Hematopoietic multipotent progenitor cell (in vitro differentiated cells): ENCODE measurements at places on chromosomes 1 and 21. TPM values are rescaled to one million over a fixed set of nuclear protein-coding genes. Genes with fewer than 3 reads are reported as not detected.
A peak's percentile ranks its signal among the peaks of the same experiment; 100 is the strongest.

Gene GBP3
- total RNA-seq = 21.8 TPM

Gene PFKFB2
- 9.4 TPM for total RNA-seq

Gene CRABP2
- 0.27 TPM for total RNA-seq

GRCh38 chr1:236320214-236320613 lies 38.5 kb upstream of the ERO1B start:
- DNase-seq = no peak

GRCh38 chr1:235093013-235093695 lies 35.5 kb downstream of the TOMM20 start:
- DNase-seq = no peak

DNA sequence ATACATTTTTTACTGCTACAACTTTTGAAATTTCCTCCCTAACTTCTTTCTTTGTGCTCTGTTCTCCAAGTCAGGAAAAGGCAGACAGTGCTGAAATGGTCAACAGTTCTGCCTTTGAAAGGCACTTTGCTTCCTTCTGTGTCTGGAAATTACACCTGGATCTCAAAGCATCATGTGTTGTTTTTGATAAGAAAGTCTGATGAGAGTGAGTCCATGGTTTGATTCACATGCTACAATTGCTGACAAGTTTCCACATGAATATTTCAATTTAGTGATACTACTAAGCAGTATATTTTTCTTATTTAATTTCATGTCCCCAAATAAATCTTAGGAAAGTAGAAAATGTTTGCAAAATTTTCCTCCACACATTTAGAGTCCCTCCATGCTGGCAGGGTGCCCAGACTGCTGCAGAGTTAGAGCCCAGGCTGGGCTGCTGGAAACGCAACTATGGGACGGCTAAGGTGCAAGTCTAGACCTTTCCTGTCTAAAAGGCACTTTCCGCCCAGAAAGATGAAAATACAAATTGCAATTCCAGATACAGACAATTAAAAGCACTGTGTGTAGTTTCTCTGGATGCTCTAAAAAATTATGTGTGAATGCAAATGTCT lies 96.6 kb upstream of the RUNX1 start:
- DNase-seq = no peak

DNA sequence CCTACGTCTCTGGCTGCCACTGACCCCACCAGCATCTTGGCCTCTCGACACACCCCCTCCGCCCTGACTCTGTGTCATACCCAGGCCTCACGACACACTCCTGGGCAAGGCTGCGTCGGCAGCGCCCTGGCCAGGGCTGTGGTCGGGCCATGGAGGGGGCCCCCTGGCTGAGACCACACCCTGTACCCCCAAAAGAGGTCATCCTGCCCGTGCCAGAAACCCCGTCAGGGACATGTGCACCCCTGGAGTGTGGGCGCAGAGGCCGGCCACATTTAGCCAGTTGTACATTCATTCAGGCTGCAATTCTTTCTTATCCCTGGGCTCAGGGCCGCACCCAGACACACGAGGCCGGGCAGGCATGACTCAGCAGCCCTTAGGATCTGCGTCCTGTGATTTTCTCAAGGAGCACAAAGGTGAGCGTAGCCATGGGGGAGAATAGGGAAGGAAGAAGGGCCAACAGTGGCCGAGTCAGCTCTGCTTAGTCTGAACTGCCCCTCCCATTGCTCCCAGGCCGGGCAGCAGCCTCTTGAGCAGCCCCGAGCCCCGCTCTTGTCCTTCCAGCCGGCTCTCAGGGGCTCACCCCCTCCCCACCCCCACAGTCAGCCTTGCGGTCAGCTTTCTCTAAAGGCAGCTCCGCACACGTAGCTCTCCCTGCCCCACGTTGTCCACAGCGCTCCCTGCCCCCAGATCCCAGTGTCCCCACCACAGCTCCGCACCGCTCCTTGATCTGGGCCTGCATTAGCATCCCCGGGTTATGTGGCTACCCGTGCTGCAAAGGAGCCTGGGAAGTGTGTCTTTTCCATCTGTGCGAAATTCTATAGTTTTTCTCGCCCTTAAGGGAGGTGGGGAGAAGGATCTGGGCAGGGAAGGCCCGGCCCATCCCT lies 7.9 kb downstream of the CSTB start:
- no peak for DNase-seq

- DNase-seq = no peak
These were observed 23.1 kb upstream of the C1orf198 start for GRCh38 chr1:230891413-230891812.

DNA sequence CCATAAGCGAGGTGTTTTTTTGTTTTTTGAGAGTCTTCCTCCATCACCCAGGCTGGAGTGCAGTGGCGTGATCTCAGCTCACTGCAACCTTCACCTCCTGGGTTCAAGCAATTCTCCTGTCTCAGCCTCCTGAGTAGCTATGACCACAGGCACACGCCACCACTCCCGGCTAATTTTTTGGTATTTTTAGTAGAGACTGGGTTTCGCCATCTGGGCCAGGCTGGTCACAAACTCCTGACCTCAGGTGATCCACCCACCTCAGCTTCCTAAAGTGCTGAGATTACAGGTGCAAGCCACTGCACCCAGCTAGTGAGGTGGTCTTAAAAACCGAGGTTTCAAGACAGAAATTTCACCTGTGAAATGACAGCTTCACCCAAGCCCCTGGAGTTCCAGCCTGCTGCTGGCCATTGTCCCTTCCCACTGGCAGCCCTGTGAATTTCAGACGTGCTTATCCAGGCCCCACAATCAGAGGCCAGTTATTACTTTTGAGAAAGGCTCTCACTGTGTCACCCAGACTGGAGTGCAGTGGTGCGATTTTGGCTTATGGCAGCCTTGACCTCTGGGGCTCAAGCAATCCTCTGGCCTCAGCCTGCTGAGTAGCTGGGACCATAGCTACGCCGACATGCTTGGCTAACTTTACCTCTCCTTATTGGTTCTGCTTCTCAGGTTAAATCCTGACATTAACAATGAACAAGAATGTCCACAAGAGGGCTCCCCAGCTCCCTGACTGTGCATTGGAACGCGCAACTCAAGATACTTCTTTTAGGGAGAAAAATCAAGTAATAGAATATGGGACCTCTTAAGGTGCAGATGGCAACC lies 19.4 kb downstream of the ENO1 start:
- DNase-seq = no peak

Gene KMO
- total RNA-seq = 0.81 TPM

DNA sequence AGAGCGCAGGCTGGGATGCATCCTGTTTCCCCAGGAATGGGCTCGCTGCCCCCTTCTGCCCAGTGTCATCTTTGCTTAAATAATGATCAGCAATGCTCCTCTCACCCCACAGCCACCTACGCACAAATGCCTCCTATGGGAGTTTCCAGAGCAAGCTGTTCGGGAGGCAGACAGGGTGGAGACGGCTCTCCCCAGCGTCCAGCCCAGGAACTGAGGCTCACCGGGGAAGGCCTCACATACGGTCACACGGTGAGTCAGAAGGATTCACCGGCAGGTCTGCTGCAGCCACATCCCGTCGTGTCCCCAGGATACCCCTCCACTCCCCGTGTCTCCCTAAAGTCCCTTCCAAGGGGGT lies 40.3 kb upstream of the RUNX3 start:
- no peak for DNase-seq

Gene NUF2
- 1.6 TPM for total RNA-seq

Gene CENPF
- 2.4 TPM for total RNA-seq

Gene FAM110D
- 0.81 TPM for total RNA-seq

Gene KIAA0040
- total RNA-seq = 16.4 TPM

Gene SPRR2F
- not detected for total RNA-seq

- DNase-seq = no peak
These were observed 41.3 kb downstream of the TTC13 start for GRCh38 chr1:230937371-230937770.

GRCh38 chr1:58041621-58042020 lies 504.9 kb downstream of the OMA1 start:
- DNase-seq = no peak

DNA sequence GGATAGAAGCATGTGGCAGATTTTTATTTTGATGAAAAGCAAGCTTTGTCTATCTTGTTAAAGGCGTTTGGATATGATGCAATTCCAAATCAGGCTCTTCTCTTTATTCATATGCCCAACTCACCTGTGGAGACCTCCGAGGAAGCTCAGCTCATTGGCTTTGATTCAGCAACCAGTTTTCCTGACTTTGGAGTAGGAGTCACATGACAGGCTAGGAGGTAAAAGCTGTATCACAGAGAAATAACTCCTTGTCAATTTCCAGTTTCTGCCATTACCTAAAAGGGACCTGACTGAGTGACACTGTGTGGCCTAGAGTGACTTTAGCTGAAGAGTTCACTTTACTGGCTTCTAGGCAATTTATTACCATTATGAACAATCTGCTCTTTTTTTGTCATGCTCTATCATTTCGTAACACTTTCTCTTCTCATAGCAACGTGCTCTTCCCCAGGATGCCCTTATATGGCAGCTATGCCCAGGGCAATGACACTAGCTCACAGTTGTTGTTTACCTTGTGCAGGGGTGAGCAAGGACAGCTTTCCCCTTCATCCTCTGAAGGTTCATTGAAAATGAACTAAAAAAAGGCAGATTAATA lies 107.2 kb downstream of the KCNK1 start:
- no peak for DNase-seq

Gene NPR1
- total RNA-seq = 0.27 TPM

DNA sequence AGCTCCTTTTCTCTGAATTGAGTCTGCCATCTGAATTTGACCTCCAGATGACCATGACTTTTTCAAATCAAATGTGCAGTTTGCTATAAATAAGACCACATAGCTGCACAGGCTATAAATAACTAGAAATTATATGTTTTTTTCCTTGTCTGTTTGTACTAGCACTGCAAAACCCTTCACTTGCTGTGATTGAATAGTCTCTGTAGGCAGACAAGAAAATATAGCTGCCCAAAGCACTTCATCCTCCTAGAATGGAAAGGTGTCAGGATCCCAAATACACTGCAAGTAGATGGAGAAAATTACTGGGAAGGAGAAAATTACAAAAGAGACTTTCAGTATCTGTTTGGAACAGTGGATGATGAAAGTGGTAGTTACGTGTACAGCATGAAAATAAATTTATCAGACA lies 175.8 kb downstream of the APP start:
- no peak for DNase-seq

DNA sequence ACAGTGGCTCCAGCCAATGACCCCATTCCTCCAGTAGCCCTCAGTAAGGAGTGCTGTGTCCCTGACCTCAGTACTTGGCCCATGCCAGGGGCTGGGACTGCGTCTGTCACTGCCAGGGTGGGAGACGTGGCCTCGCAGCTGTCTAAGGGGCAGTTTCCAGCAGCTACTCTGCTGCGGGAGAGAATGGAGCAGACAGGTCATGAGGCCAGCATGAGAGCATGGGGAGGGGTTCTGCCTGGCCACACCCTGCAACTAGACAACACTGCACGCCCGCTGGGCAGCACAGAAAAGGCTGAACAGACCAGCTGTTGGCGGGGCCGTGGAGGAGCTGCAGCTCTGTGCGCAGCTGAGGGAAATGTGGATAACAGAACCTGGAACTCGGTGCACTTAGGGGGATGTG lies 91.6 kb upstream of the COL6A1 start:
- DNase-seq = no peak

DNA sequence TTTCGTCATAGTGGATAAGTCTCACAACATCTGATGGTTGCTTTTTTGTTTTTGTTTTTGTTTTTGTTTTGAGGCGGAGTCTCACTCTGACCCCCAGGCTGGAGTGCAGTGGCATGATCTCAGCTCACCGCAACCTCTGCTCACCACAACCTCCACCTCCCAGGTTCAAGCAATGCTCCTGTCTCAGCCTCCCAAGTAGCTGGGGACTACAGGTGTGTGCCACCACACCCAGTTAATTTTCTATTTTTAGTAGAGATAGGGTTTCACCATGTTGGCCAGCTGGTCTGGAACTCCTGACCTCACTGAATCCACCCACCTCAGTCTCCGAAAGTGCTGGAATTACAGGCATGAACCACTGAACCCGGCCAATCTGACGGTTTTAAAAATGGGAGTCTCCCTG lies 109.2 kb downstream of the RERE start:
- no peak for DNase-seq

Gene GUCA2A
- not detected for total RNA-seq

- DNase-seq = no peak
These were observed 21.2 kb upstream of the ADAR start for GRCh38 chr1:154629061-154629674.

Gene RPL11
- total RNA-seq = 846 TPM

Gene SAMD13
- 5.7 TPM for total RNA-seq

GRCh38 chr1:8875216-8875861 lies 3.1 kb downstream of the ENO1 start:
- no peak for DNase-seq

Gene SMIM12
- 40.7 TPM for total RNA-seq

Gene PLCH2
- 1.3 TPM for total RNA-seq

- DNase-seq = no peak
These were observed 51.7 kb upstream of the DUSP10 start for GRCh38 chr1:221793439-221794078.

GRCh38 chr1:3405974-3406867 lies 48.2 kb upstream of the ARHGEF16 start:
- no peak for DNase-seq

Gene YRDC
- total RNA-seq = 26.9 TPM

GRCh38 chr1:234601301-234602017 lies 8.5 kb downstream of the IRF2BP2 start:
- DNase-seq = peak; percentile 42

DNA sequence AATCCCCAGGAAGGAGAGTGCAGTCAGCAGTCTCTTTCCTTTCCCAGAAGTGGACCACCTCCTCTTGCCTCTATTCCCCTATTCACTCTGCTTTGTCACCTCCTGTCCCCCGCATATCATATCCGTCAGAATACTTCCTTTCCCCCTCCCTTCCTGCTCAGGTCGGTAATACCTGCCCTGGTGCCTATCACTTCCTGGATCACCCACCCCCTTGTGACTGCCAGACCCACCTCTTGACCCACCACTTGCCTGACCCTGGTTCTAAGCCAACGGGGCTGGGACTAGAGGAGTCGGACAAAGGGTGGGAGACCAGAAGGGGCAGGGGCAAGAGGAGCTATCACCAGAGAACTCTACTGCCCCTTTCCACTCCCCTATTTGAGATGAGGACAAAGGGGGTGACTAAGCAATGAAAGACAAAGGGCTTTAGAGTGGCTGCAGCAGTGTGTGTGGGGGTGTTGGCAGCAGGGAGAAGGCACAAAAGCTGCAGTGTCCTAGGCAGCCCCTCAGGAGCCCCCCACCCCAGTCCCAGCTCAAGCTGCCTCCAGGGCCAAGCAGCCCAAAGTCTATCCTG lies 1.7 kb upstream of the ADAMTS4 start:
- DNase-seq = no peak

GRCh38 chr1:37265156-37265555 lies 209.2 kb upstream of the ZC3H12A start:
- no peak for DNase-seq

GRCh38 chr1:40592107-40592803 lies 60.8 kb downstream of the ZNF684 start:
- DNase-seq = no peak

GRCh38 chr21:28142697-28143096 lies 850.0 kb downstream of the LTN1 start:
- DNase-seq = peak; percentile 34

Gene ADAMTS4
- under 0.01 TPM for total RNA-seq

Gene DPH5
- total RNA-seq = 29.6 TPM

Gene ARHGEF16
- 0.27 TPM for total RNA-seq
